Bronchial smooth muscle cell (primary cell): ENCODE measurements at places on chromosomes 12 and 14. TPM values are rescaled to one million over a fixed set of nuclear protein-coding genes. Genes with fewer than 3 reads are reported as not detected.

Gene NAV3
- total RNA-seq: 41.8 and 47.8 TPM in 2 replicates

Gene PAPLN
- 1.7 and 4.6 TPM in 2 replicates for total RNA-seq

Gene G2E3
- 11.8 and 12.1 TPM in 2 replicates for total RNA-seq

Gene IL23A
- total RNA-seq: 0.09 TPM in 1 of 2 replicates, not detected in the other

Gene LGR5
- not detected in 2 replicates for total RNA-seq

Gene RAB15
- total RNA-seq: 2.2 and 2.4 TPM in 2 replicates

Gene ADCY4
- total RNA-seq: 1.4 and 9.3 TPM in 2 replicates

Gene TMPRSS12
- not detected in 2 replicates for total RNA-seq

Gene AQP6
- total RNA-seq: under 0.01 TPM in 1 of 2 replicates, not detected in the other

Gene GALNT9
- 0.09 and 0.95 TPM in 2 replicates for total RNA-seq

Gene RNF212B
- total RNA-seq: not detected in 2 replicates

Gene BMP4
- total RNA-seq: 1.1 and 7.6 TPM in 2 replicates

Gene CACNB3
- total RNA-seq: 22.4 and 43.2 TPM in 2 replicates

Gene TMEM121
- 6.6 and 10.1 TPM in 2 replicates for total RNA-seq

Gene WBP11
- 4.5 and 8.0 TPM in 2 replicates for total RNA-seq

Gene C12orf54
- total RNA-seq: not detected in 2 replicates

Gene ZDHHC22
- total RNA-seq: not detected in 2 replicates

Gene HHIPL1
- 8.5 and 8.6 TPM in 2 replicates for total RNA-seq

Gene BATF
- not detected in 2 replicates for total RNA-seq

Gene KLRC4
- not detected in 2 replicates for total RNA-seq

Gene OR6C2
- total RNA-seq: not detected in 2 replicates

Gene SELPLG
- total RNA-seq: 0.63 and 1.5 TPM in 2 replicates
